Stimulated activated CD8-positive, alpha-beta memory T cell treated with anti-CD3 and anti-CD28 coated beads, Interleukin-4, amount 100 ng/mL, for 1 hour (primary cell): ENCODE measurements at places on chromosomes 1 and 21.

GRCh38 chr1:114386129-114387009 lies 124.6 kb downstream of the TRIM33 start:
- DNase-seq = no peak

DNA sequence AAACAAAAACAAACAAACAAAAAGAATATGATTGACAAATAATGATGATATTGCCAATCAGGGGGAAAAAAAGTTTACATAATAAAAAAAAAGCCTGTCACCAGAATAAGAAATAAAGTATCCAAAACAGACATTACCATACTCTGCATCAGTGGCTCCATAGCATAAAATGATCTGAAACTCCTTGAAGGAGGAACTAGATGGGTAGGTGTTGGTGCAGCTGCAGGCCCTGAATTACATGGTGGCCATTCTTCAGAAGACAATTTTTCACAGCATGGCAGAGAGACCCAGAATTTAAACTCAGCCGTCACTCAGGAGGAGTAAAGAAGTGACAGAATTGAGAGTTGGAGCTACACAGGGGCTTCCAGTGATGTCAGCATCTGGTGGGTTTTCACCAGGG lies 60.2 kb downstream of the GLUL start:
- no peak for DNase-seq

DNA sequence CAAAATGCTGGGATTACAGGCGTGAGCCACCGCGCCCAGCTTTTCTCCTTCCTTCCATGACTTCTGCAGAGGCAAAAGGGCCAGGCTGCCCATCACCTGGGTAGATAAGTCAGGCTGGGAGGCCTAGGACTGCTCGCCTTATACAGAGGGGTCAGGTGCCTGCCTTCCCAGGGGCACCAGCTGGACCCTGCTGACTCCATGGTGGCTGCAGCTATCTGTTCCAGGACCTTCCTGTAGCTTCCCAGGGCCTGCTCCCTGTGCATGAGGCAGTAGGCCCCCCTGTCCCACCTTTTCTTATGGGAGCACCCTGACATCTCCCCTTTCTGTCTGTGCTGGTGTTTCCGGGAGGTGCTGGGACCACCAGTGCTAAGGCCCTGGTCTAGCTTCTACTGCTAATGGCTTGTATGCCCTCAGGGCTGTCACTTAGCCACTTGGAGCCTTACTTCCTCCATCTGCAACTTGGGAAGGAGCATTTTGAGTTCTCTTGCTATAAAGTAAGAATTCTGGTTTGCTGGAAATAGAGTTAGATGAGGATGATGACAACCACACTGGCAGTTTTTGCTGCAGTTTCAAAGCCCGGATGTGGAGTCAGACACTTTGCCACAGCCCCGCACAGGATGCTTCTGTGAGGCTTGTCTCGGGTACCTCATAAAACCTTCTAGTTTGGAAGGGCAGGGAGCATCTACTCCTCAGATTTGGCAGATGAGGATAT lies 14.4 kb downstream of the SOX13 start:
- DNase-seq = no peak

- no peak for DNase-seq
Measured at GRCh38 chr1:26848941-26849774, 13.8 kb upstream of the SFN start.

- no peak for DNase-seq
Measured at GRCh38 chr1:47578026-47578720, 140.3 kb downstream of the FOXD2 start.

DNA sequence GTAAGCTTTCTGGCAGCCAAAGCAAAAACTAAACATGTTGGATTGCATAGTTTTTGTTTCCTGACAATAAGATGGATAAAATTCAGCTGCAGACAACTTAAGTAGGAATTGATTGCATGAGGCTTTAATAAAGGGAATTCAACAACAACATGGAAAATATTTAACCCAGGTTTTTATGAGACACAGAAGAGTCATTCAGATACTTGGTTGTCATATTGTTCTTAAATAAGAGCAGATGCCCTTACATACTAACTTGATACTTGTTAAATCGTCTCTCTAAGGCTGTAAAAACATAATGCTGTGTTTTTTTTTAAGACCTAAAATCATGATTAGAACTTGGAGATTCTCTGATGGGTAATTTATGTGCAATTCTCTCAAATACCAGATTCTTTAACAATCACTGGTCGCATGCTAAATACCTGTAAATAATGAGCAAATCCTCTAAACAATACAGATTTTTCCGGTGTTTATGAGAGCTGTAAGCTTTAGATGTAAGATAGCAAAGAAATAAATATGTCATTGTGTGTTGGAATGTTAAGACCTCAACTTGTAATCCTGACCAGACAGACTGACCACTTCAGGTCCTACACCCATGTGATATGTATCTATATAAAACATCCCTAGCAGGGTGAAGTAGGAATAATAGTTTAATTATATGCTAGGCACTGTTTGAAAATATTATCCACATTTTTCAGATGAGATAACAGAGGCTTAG lies 37.8 kb upstream of the CD34 start:
- DNase-seq = no peak
